Lung (tissue), 17 donors: ENCODE measurements at places on chromosomes 6 and 20. TPM values are rescaled to one million over a fixed set of nuclear protein-coding genes. Genes with fewer than 3 reads are reported as not detected.

Gene PACRG
- total RNA-seq: 10.6 TPM

Gene OTOR
- total RNA-seq: not detected

DNA sequence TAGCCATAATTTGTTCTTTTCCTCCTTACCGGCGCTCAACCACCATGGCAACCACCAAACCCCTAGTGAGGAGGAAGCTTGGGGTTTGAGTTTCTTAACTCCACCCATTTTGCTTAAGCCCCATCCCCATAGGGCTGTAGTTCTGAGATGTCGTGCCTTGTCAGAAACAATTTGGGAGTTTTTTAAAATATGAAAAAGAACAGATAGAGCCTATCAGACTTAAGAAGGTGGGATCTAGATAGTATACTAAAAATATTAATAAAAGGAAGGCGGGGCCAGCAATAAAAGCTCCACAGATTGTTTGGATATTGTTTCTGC is 5.6 kb downstream of the BRD2 start:
- DNase-seq: peak; percentile 52

DNA sequence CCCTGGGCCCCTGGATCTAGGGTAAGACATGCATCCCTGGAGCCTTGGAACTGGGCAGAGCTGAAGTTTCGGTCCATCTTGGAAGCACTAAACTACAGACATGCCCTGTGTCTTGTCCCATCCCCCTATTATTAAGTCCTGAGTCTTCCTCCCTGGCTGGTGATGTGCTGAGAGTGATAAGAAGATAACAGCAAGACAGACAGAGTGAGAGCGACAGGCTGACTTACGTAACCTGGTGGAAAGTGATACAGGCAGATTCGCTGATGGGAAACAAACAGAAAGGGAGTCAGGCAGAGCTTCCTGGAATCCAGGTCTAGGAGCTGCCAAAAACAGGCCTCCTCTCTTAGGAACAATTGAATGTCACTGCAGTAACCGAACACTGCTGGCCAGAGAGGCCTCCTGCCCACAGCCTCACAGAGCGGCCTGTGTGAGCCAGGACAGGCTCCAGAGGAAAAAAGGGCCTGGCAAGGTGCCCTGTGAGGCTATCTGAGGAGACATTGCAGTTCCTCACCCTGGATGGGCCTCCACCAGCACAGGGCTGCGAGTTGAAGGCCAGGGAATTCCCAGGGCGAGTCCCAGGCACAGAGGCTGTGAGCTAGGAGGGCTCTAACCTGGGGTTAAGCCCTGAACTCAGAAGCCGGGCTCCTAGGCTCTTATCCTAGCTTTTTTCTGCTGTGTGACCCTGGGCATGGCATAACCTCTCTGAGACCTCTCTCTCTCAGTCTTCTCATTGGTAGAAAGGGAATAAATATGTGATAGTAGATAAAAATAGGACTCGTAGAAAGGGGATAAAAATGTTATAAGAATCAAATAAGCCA is 34.2 kb upstream of the B4GALT5 start:
- peak; percentile 65 for DNase-seq

DNA sequence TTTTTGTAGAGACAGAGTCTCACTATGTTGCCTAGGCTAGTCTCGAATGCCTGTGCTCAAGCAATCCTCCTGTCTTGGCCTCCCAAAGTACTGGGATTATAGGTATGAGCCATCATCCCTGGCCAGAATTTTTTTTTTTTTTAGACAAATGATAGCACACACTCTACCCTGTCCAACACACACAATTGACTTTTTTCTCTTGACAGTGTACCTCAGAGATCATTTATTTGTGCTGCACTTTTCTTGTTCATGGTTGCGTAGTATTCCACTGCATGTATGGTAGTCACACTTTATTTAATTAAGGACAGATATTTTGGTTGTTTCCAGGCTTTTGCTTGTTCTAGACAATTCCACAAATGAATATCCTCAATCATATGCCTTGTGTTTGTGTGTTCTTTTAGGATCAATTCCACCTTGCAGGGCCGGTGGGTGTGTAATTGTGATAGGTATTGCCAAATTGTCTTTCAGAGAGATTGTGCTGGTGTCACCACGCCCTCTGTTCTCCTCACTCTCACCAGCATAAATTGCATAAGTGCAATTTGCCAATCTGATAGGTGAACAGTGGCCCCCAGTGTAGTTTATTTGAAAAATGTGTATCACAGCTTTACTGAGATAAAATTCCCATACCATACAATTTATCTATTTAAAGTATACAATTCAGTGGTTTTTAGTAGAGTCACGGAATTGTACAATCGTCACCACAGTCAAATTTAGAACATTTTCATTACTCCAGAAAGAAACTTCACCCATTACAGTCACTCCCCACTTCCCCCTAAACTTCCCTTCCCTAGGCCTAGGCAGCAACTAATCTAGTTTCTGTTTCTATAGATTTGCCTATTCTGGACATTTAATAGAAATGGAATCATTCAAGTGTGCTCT is 20.1 kb downstream of the SRC start:
- no peak for DNase-seq
